ENCODE measurements at places on chromosomes 6 and 20.

- DNase-seq = no peak
Observed at GRCh38 chr6:111845441-111845871, 27.8 kb downstream of the FYN start.

DNA sequence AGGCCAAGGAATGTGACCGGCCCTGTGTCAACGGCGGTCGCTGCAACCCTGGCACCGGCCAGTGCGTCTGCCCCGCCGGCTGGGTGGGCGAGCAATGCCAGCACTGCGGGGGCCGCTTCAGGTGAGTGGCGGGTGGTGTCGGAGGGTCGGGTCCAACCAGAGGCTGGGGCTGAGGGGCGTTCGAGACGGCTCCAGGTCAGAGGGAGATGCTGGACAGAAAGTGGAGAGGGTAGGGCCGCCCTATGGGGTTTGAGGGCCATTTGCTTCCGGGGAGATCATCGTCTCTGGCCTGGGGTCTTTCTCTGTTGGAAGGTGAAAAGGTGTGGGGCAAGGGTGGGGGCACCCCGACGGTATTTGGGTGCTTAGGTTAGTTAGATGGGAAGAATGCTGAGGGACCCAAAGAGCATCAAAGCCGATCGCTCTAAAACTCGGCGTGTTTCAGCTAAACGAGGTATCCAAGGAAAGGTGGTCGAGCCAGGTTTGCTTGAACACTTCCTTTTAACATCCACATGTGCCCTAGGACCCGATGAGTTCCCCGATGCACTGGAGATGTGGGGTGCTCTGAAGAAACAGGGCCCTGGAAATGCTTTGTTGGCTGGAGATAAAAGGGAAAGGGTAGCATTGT lies 691 bp downstream of the ATRN start:
- peak; percentile 38 for DNase-seq

- DNase-seq = no peak
Observed at GRCh38 chr20:40894237-40894630, 134.4 kb upstream of the TOP1 start.

- no peak for DNase-seq
Observed at GRCh38 chr20:33606118-33606771, 55.9 kb upstream of the C20orf144 start.

DNA sequence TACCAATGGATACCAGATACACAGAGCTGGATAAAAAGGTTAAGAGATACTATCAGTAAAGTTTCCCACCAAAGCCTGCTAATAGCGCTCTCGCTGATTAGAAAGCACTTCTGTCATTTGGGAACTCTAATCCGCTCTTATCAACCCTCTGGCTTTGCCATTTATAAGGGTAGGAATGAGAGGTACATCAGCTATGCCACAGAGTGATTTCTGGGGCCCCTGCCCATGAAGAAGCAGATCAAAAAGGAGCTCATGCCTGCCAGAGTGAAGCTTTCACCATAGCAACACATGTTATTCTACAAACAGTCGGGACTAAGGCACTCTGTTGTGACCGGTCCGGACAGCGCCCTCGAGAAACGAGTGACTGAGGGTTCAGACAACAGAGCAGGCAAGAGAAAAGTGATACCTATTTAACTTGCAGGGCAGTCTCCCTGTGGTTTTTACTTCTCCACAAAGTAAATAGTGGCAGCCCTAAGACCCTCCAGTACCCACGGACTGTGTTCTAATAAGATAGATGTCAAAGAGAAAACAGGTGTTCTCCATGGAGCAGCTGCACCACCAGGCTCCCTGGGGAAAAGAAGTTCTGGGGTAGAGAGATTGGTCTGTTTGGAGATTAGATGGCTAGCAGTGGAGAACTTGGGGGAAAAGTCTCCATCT lies 5.6 kb downstream of the TRAM2 start:
- DNase-seq = no peak

DNA sequence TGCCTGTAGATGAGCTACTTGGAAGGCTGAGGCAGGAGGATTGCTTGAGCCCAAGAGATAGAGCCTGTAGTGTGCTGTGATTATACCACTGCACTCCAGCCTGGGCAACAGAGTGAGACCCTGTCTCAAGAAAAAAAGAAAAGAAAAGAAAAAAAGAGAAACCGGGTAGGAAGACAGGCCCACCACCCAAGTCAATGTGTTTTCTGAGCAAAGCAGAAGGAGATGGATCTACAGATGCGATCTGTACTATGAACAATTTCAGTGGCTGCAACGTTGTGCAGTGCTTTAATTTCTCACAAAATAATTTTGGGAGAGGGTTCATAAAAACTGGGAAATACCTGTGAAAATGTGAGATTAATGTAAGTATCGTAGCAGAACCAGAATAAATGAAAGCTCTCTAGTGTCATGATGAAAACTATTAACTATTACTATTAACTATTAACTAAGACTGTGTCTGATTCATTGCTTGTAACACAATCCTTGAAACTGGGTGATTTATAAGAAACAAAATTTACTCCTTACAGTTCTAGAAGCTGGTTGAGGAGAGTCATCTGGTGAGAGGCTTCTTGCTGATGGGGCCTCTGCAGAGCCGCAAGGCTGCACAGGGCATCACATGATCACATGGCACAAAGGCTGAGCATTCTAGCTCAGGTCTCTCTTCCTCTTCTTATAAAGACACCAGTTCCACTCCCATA lies 233.1 kb upstream of the ZNF217 start:
- DNase-seq = no peak
